Stimulated activated CD8-positive, alpha-beta memory T cell treated with anti-CD3 and anti-CD28 coated beads, Interleukin-4, amount 100 ng/mL, for 1 hour (primary cell): ENCODE measurements at places on chromosomes 11 and 22.

DNA sequence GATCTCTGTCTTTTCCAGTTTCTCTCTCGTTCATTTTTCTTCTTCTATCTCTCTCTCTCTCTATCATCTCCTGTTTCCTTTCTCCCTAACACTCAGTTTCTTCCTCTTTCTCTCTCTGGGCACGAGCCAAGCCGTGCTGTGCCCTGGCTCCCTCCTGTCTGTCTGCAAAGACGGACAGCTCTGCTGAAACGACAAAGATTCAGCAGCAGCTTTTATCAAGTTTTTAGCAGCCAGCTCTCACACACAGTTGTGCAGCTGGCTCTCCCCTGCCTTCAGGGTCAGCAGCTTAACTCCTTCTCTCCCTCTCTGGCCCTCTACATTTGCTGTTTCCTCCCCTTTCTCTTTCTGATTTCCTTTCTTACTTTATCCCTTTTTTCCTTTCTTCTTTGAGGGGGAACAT, 352.0 kb upstream of the MPPED2 start:
- DNase-seq: no peak

GRCh38 chr11:95975343-95975742, 51.4 kb upstream of the MTMR2 start:
- no peak for DNase-seq

DNA sequence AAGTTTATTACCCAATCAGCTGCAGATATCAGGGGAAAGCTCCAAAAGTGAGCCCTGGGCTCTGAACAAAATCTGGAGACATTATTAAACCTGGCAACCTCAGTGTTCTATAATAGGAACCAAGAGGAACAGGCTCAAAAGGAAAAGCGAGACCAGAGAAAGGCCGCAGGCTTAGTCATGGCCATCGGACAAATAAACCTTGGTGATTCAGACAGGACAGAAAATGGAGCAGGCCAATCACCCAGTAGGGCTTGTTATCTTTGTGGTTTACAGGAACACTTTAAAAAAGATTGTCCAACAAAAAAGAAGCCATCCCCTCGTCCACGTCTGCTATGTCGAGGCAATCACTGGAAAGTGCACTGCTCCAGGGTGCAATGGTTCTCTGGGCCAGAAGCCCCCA, 7.7 kb upstream of the PANX1 start:
- no peak for DNase-seq

GRCh38 chr11:1340111-1340510, 30.7 kb upstream of the TOLLIP start:
- DNase-seq: no peak

GRCh38 chr11:111691176-111691575, 75.0 kb downstream of the PPP2R1B start:
- no peak for DNase-seq

- DNase-seq: peak; percentile 17
Measured at GRCh38 chr22:17767233-17768065, 6.8 kb downstream of the BID start.

GRCh38 chr11:107819361-107820014, 39.1 kb downstream of the SLC35F2 start:
- DNase-seq: no peak

DNA sequence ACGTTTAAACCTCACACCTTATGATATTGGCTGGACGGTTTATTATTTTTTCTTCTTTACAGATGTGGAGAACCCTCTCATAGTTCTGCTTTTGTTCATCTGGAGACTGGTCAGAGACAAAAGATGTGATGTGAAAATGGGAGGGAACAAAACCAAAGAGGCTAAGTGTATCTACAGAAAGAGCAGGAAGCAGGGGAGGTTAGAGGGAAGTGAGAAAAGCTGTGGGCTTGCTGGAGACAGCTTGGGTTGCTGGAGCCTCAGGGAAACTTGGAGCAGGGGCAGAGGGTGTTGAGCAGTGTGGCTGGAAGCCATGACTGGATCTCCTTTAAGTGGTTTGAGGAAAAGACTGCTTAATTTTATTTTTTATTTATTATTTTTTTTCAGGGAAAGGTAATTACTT, 79.0 kb upstream of the SNX19 start:
- DNase-seq: no peak

DNA sequence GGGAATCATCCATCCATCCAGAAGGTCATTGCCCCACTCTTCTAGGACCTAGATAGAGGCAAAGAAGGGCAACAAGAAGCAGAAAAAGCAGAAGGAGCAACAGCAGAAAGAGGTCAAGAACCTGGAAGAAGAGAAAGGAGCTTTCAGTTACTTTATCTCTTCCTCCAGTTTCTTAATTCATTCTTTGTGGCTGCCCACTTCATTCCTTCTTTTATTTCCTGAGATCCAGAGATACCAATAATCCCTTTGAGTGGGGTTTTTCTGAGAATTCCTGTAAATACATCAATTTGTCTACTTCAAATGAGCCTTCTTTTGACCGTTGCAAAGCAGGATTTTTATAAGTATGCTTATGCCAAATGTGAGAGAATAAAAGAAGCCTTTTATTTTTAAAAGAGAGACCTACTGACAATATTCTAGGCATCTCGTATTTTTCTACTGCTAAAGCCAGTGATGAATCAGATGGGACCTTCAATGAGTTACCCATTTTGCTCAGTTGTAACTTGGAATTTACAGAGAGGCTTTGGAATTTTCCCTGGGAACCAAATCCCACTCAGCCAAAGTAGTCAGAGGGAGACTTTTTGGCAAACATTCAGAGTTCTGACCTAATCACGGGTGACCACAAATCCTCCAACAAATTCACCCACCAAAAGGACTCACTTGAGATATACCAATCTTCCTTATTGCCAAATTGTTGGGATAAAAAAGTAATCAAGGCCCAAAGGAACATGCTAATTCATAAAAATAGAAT, 54.9 kb downstream of the ZC3H12C start:
- no peak for DNase-seq

DNA sequence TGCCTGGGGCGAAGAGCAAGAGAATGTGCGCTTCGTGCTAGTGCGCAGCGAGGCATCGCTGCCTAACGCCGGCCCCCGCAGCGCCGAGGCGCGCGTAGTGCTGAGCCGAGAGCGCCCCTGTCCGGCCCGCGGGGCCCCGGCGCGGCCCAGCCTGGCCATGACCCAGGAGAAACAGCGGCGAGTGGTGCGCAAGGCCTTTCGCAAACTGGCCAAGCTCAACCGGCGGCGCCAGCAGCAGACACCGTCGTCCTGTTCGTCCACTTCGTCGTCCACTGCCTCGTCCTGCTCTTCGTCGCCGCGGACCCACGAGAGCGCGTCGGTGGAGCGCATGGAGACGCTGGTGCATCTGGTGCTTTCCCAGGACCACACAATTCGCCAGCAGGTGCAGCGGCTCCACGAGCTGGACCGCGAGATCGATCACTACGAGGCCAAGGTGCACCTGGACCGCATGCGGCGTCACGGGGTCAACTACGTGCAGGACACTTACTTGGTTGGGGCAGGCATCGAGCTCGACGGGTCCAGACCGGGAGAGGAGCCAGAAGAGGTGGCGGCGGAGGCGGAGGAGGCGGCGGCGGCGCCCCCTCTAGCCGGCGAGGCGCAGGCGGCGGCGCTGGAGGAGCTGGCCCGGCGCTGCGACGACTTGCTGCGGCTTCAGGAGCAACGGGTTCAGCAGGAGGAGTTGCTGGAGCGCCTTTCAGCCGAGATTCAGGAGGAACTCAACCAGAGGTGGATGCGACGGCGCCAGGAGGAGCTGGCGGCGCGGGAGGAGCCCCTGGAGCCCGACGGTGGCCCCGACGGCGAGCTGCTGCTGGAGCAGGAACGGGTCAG, 1.0 kb downstream of the RASSF10 start:
- DNase-seq: no peak

- no peak for DNase-seq
Measured at GRCh38 chr22:43116932-43117331, 6.4 kb downstream of the BIK start.
